Stimulated activated naive CD4-positive, alpha-beta T cell treated with Interleukin-2 at 50 U/mL for 16 hours (primary cell): ENCODE measurements at places on chromosomes 13 and 19.

DNA sequence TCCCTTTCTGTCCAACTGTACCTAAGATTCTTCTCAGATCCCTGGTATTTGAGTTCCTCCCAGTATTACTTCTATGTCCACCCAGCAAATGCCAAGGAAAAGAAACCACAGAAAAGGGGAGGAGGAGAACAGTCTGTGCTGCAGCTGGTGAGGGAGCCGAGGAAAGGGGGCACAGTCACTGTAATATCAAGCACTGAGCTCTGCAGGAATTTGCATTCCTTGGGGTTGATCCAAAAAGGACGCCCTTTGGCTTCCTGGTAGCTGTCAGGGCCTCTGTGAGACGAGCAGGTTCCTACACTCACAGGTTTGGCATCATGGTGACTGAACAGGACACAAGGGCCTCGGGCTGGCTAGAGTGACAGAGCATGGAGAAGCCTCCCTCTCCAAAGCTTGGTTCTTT, 273.4 kb downstream of the NHLRC3 start:
- no peak for DNase-seq

DNA sequence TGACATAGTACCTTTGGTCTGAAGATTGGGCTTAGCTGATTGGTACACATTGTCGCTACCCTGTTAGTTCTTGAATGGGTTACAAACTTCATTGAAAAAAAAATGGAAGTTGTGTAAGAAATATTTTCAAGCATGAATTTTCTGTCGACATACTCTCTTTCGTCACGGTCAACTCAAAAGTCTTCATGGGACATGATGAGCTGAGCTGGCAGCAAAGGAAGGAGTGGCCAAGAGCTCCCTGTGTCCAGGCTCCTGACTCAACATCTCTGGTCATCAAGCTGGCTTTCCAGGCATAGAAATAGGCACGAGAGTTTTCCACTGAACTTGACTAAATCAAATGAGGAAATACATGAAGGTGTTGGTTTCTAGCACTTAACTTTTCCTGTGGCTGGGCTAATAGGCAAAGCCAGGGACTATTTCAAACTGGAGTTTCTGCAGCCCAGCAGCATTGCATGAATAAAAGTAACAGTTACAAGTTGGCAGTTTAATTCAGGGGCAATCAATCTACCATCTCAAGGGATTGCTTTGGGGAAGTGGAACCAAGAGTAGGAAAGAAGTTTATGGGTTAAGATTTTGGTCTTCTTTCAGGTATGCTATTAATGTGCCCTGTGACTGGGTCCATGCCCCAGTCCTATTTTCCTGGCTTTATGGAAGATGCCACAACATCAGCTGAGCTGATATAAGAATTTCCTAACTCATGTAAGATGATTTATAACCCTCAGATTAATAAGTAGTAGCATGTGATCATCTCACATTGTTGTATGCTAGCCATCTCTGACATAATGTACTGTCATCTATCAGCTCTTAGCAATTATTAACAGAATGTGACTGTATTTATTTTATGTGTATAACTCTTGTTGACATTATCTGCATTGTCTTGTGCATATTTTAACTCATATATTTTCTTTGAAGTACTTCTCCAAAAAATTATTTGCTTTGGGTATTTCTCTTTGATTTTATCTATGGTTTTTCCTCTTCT, 385.8 kb downstream of the DLEU7 start:
- no peak for DNase-seq

- DNase-seq = no peak
Measured at GRCh38 chr13:39877134-39877533, 221.7 kb downstream of the COG6 start.

DNA sequence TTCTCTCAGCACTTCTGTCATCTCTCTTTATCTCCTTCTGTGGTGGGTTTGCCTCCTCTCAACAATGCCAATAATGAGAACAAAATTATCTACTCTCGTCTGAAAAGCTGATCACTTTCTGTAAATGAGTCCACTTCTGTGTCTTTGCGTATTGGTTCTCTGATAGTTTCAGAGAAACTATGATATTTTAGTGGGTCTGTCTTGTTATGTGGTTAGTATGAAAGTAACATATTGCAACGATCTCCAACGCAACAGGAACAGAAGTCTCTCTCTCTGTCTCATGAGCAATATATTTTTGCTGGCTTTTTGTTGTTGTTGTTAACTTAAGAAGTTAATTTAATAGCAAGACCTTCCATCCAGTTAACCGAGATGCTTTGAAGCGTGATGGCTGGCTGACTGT, 47.8 kb upstream of the SLITRK6 start:
- DNase-seq = no peak

GRCh38 chr13:37023871-37024270, 23.3 kb downstream of the EXOSC8 start:
- no peak for DNase-seq

DNA sequence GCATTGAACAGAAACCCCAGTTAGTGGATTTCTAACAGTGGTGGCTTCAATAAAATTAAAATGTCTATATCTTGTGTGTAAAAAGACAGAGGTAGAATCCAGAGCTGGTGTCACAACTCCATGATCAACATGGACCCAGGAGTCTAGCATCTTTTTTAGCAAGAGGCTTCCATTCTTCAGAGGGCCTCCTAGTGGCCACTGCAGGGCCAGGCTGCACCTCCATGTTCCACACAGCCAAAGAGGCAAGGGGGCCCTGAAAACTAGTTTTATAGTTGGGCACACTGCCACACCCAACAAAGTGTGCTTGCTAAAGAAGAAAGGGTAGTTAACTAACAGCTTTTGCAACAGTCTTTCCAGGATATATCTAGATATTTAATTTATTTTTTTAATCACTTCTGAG, 12.9 kb downstream of the N4BP2L1 start:
- DNase-seq = no peak

DNA sequence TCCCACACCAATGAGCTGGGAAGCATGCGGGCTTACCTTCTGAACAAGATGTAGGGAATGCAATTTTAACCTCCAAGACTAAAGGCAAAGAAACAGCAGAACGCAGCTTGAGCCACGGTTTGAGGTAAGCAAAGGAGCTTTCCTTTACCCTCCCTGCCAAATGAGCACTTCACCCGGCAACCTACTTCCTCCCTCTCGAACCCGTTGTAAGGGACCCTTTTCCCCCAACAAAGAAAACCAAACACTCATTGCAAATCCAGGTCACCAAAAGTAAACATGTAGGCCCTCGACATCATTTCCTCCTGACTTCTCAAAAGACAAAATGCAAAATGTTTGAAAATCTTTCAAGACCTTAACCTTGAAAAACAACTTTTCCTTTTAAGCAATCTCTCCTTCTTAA, 65.3 kb downstream of the ABCC4 start:
- no peak for DNase-seq

DNA sequence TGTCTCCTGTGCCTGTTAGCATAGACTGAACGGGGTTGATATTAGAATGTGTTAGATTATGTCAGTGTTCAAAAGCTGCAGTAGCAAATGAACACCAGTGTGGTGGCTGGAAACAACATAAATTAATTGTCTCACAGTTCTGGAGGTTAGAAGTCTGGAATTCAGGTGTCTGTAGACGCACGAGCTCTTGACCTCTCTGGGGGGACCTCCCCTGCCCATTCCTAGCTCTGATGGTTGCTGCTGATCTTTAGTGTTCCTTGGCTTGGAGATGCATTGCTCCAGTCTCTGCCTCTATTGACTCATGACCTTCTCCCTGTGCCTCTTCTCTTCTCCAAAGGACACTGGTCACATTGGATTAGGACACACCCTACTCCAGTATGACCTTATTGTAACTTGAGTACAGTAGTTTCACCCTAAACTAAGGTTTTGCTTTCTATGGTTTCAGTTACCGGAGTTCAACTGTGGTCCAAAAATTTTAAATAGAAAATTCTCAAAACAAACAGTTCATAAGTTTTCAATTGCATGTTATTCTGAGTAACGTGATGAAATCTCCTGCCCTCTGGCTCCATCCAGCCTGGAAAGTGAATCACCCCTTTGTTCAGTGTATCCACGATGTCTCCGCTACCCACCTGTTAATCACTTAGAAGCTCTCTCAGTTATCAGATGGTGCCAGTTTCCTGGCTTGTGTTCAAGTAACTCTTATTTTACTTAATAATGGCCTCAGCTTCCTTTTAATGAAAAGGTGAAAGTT, 273.2 kb downstream of the MYO16 start:
- DNase-seq = no peak

DNA sequence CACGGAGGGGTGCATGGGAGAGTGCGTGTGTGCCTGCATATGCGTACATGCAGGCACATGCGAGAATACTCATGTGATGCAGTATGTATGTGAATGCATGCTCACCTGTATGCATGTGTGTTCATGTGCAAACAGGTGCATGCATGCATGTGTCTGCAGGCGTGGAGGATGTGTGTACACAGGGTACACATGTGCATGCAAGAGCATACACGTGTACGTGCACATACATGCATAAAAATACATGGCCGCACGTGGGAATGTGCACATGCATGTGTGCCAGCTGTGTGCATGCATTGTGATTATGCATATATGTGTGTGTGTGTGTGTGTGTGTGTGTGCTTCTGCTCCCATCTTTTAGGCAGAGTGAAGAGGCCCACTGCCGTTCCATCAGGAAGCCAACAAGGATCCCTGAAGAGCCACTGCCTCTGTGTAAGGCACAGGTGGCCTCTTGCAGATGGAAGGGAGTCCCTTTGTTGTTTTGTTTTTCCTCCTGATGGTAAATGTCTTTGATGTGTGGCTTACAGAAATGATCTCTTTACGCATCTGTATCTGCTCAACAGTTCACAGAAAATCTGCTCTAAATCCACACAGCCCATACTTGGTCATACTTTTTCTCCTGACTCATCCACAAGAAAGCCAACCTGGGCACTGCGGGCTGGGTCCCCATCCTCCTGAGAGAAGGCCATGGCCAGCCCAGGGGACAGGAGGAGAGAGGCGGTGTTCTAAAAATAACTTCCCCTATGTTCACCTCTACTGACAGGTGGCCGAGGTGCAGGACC, 50.7 kb downstream of the KLF2 start:
- no peak for DNase-seq
